Activated CD4-positive, CD25-positive, alpha-beta regulatory T cell treated with anti-CD3 and anti-CD28 coated beads, Interleukin-2, amount 50 U/mL, for 72 hours (primary cell): ENCODE measurements at places on chromosomes 3 and 15.

GRCh38 chr3:43011638-43012037 is 32.5 kb downstream of the GASK1A start:
- DNase-seq, result no peak

GRCh38 chr15:55721554-55722185 is 21.3 kb downstream of the PRTG start:
- no peak for DNase-seq

DNA sequence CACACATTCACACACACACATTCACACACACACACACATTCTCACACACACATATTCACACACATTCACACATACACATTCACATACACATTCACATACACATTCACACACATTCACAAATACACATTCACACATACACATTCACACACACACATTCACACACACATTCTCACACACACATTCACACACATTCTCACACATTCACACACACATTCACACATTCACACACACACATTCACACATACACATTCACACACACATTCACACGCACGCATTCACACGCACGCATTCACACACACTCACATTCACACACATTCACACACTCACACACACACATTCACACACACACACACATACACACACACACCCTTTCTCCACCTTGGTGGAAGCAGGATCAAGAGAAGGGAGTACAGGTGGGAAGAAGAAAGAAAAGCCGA is 5.7 kb upstream of the HAPLN3 start:
- no peak for DNase-seq

GRCh38 chr15:84633311-84634227 is 20.5 kb downstream of the WDR73 start:
- peak; percentile 66 for DNase-seq

DNA sequence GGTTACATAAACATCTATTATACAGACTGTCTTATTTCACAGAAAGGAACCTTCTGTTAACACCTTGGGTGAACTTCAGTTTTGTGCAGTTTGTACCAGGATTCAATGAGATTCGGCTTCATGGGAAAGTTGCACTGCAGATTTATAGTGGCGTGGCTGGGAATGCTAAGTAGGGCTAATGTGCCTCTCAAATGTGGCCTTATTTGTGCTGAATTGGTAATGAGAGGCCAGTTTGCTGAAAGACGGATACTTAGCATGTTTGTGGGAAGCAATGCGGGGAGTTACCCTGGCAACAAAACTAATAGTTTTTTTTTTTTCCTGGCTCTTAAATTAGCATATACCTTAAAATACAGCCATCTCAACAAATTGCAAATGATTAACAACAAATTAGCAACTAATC is 28.6 kb upstream of the CEMIP start:
- DNase-seq, result no peak

- DNase-seq, result no peak
Measured at GRCh38 chr15:97623091-97623661, 337.3 kb upstream of the ARRDC4 start.

DNA sequence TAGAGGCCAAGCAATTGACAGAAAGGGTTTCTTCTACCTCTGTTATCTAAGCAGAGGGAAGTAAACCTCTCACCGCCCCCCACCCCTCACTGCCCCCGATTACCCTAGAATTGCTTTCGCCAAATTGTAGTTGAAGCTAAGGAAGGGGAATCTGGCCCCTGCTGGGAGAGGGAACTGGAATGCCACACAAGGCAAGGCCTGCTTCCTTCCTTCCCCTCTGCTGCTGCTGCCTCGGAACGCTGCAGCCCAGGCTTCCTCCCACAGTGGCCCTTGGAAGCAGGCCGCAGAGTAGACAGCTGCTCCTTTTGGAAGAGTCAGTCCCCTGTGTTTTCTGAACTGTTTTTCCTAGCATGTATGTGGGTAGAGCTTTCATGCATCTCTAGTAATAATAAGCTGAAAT is 21.6 kb downstream of the RLBP1 start:
- no peak for DNase-seq

DNA sequence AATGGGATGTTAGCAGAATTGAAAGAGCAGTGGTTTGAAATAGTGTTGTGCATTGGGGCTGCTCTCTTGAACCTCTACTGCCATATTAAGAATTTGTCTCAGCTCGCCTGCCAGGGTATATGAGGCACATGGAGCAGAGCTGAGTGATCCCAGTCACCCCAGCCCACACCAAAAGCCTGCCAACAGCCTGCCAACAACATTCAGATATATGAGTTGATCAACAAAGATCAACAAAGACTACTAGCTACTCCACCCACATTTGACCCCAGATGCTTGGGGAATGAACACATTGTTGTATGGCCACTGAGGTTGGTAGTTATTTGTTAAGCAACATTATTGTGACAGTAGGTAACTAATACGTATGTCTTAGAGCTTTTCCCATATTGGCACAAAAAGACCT is 570.9 kb upstream of the IL12A start:
- no peak for DNase-seq

DNA sequence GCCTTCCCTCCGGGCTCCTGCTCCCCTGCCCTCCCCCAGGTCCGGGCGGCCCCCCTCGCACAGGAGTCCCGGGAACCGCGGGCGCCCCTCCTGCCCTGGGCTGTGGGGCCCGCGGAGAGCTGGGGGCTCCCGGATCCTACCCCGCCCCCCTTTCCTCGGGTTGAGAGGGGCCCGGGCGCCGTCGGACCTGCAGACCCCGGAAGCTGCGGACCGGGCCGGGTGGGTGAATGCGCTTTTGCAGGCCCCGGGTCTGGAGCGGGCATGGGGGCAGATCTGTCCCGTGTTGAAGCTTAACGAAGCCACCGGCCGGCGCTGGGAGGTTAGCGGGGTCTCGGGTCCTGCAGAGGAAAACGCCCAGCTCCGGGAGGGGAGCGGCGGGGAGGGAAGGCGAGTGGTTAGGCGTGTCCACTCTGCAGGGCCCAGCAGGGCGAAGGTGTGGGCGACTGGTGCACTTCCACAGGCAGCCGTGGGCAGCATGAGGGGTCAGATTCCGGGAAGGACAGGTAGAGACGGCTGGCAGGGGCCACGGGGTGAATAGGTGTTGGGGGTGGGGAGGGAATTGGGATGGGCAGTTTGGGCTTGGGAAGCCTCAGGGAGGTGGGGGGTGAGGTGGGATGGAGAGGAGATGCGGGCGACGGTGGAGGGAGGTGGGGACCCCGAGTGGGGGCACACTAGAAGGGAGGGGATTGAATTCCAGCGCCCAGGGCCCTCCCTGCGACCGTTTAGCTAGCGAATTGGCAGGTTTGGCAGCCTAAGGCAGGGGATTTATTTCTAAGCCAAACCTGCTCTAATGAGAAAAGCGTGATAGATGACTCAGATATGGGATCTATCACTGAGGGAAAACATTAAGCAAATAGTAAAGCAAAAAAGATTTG is 635 bp downstream of the CD276 start:
- no peak for DNase-seq

DNA sequence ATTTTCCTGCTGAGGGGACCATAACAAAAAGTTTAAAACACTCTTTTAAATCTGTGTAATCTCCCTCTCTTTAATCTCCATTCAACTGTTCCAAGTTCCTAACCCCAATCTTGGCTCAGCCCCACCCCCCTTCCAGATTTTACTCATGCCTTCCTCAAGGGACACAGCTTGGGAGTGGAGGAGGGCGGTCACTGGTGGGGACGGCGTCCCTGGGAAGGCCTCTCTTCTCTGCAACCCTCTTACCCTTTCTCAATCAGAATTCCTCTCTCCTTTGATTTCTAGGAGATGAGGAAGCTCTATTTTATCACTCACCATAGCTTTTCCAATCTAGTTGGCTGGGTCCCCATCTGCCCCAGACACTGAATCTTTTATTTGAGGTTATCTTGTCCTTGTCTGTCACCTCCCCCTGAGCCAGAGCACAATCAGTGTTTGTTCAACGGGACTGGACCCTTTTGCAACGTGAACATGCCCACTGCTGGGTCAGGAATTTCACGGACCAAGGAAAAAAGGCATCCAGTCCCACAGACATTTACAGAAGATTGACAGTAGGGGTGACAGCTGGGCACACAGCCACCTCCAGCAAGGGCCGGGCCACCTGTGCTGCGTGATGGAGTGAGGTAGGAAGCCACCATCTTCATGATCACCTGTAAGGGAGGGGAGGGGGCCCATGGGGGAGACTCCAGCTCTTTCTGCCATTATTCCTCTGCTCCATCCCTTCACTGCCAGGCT is 84.0 kb upstream of the HERC1 start:
- no peak for DNase-seq

DNA sequence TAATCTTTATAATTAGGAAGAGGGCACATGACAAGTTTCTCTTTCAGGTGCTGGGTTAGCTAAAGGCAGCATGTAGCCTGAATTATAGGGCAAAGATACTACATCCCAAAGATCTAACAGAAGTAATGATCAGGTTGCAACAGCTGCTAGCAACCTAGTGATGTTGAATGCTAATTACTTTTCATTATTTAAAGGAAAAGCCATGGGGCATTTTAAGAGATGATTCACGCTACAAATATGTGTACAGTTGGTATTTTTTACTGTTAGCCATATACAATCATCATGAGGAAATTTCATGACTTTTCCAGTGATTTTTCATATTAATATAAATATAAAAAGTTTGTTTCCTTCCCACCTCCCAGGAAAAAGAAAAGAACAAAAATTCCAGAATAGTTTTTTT is 43.0 kb downstream of the NEK10 start:
- no peak for DNase-seq

DNA sequence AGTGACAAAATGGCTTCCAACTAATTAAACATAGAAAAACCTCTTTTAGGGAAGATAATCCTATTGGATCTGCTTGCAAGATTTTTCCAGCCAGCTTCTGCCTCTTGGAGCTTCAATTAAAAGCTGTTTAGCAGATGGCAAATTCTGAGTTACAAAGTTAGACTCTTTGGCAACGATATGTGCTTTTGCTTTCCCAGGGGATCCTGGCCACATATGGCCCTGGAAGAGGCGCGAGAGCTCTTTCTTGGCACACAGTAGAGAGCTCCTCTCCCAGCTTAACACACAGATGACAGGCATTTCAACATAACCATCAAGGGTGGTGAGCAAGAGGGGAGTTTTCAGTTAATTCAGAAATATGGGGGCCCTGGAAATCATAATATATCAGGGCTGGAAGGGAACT is 41.6 kb upstream of the GALNT15 start:
- no peak for DNase-seq

- peak; percentile 33 for DNase-seq
Measured at GRCh38 chr3:8324747-8325146, 176.9 kb upstream of the LMCD1 start.

- DNase-seq, result no peak
Measured at GRCh38 chr3:46979958-46980497, 562 bp downstream of the NBEAL2 start.

DNA sequence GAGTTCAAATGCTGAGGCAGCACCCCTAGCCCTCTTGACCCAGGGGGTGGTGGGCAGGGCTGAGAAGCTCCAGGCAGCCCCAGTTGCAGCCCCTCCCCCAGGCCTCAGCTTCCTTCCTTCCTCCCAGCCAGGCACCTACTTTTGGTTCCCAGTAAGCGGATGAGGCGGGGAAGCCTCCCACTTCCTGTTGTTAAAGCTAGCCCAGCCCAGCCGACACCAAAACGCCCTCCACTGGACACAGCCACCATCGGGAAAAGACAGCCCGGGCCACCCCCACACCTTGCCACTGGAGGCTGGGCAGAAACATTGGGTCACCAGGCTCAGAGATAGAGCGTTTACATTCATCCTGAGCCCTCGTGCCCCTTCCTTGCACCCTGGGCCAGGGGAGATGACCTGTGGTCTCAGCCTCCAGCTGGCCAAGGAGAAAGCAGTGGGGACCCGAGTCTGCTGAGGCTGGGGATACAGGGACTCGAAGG is 3.5 kb downstream of the DUSP7 start:
- peak; percentile 46 for DNase-seq

DNA sequence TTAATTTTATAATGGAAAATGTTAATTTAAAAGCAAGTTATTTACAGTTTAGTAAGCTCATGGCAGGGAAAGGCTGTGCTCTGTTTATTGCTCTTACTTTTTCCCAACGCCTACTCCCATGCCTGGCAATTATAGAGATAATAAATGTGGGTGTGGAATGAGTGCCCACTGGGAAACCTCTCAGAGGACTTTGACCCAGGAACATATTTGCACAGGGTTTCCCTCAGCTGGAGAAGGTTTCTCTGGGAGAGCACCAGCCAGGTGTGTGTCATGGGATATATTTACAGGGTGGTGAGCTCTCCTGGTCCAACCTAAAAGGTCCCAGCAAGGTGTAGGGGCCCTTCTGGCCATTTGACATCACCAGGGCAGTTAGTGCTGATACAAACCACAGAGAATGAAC is 27.9 kb downstream of the ZNF710 start:
- no peak for DNase-seq

DNA sequence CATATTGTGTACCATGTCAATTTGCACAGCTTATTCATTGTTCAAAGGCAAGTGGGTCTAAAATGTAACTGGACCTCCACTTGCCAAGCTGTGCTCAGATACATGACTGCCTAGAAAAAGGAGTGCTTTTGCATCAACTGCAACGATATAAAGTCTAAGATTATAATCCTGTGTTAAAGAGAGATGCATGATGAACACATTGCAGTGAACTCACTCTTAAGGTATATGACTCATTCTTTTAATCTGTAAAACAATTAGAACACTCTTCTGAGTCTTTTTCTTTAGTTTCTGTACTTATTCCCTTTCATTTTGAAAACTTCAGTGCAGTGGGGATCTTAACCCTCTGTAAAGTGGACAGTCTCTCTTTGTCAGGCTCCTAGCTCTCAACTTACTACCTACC is 982.8 kb downstream of the ROBO1 start:
- DNase-seq, result no peak

GRCh38 chr3:115292131-115292530 is 145.0 kb upstream of the ZBTB20 start:
- no peak for DNase-seq

GRCh38 chr15:53128652-53129051 is 338.5 kb upstream of the ONECUT1 start:
- DNase-seq, result no peak

DNA sequence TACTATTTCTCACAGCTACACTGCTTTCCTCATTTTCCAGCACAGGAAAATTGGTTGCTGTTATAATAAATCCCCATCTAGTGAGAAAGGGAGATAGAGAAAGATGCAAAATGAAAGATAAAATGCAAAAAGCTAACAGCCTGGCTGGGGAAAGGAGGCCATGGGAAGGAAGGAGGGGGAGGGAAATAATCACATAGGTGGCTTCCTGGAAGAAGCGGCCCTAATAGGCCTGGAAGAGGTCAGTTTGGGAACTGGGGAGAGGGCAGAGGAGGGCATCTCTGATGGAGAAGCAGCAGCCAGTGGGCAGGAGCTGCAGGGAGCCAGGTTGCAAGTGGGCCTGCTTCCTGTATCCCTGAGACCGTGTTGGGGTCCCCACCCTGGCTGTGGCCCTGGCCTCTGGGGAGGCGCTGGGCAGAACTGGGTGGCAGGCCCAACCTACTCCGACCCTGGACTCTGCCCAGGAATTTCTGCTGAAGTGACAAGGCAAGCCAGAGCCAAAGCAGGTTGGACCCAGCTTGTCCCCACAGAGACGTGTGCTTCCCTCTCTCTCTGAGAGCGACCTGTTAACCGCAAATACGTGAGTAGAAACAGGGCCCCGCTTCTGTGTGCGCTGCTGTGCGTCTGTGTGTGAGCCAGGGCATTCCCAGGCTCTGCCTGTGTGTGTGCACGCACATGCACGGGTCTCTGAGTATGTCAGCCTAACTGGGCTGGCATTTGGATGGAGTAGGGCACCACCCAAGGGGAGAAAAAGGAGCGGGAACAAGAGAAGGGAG is 1.9 kb downstream of the SLC28A1 start:
- no peak for DNase-seq
